ENCODE measurements at places on chromosomes 5 and 9. TPM values are rescaled to one million over a fixed set of nuclear protein-coding genes. Genes with fewer than 3 reads are reported as not detected.

FCN2 gene
- not detected for total RNA-seq

DNA sequence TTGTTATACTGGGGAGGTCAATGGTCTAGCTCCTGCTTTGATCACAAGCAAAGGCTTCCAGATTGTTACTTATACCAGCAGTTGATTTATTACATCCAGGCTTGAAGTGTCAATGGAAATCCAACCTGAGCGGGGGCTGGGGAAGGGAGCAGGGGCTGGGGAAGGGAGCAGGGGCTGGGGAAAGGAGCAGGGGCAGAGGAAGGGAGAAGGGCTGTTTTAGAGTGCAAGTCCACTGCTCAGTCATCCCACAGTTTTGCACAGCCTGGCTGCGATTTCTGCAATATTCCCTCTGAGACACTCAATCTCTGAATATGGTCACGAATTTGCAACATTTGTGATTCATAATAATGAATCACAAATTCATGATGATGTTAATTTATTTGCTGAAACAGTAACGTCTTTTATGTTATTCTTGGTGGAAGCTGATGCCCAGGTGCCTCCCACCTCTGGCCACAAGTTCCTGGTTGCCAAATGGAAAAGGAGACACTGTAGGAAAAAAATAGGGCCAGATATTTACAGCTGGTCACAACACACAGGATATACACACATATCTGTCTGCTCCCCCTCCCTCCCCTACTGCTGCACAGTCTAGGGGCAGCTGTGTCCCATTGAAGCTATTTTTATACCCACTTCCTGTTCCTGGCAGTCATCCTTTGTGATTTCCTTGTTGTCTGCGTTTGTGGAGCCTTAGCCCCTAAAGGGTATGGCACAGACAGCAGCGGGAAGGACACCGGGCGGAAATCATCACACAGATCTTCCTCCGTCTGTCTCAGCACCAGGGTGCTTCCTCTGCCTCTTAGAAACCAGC is 325.1 kb downstream of the GADD45G start:
- no peak for DNase-seq

GRCh38 chr9:549455-549997 is 292.0 kb upstream of the DMRT1 start:
- no peak for DNase-seq

FAM78A gene
- 1.2 TPM for total RNA-seq

GRCh38 chr9:115043632-115044031 is 74.3 kb downstream of the TNC start:
- DNase-seq, result no peak

- no peak for DNase-seq
Observed at GRCh38 chr5:83172655-83173054, 95.3 kb downstream of the XRCC4 start.

- DNase-seq, result no peak
Observed at GRCh38 chr9:90939351-90939750, 137.7 kb downstream of the SYK start.

OBP2B gene
- total RNA-seq, result 0.33 TPM

DNA sequence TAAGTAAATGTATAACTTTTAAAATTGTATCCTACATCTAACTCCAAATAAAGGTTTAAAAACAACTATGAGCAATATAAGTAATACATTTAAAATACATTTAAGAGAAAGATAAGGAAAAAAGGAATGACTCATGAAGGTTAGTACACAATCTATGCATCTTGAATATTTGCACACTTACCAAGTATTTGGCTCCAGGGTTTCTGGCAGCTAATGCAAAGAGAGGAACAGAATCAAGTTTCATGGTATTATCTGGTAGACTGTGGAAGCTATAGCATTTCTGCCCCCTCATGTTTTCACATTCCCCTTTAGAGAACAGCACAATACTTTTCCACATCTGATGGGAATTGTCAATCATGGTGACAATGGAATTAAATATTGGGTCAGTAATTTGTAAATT is 132.1 kb downstream of the COX7C start:
- no peak for DNase-seq
